ENCODE measurements at places on chromosomes 13 and 19.

- no peak for DNase-seq
These were observed 34.5 kb downstream of the SOX21 start for GRCh38 chr13:94677799-94678198.

GRCh38 chr13:40376296-40376849 is 290.1 kb downstream of the FOXO1 start:
- no peak for DNase-seq

DNA sequence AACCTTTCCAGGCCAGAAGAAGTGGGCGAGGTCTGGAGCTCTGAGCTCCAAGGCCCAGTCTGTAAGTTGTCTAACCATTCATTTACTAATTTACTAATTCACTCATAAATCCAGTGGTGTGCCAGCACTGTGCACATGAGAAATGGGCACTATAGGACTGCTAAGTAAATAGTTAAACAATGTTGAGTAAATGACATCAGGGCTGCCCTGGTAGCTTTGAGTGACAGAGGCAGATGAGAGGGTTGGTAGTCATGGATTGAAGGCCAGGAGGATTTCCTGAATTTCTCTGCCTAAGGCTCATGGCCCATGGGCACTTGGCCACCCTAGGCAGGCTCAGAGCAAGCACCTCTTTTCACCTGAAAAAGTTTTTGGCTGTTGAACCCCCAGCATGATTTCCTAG is 216.9 kb upstream of the RXFP2 start:
- DNase-seq = no peak

DNA sequence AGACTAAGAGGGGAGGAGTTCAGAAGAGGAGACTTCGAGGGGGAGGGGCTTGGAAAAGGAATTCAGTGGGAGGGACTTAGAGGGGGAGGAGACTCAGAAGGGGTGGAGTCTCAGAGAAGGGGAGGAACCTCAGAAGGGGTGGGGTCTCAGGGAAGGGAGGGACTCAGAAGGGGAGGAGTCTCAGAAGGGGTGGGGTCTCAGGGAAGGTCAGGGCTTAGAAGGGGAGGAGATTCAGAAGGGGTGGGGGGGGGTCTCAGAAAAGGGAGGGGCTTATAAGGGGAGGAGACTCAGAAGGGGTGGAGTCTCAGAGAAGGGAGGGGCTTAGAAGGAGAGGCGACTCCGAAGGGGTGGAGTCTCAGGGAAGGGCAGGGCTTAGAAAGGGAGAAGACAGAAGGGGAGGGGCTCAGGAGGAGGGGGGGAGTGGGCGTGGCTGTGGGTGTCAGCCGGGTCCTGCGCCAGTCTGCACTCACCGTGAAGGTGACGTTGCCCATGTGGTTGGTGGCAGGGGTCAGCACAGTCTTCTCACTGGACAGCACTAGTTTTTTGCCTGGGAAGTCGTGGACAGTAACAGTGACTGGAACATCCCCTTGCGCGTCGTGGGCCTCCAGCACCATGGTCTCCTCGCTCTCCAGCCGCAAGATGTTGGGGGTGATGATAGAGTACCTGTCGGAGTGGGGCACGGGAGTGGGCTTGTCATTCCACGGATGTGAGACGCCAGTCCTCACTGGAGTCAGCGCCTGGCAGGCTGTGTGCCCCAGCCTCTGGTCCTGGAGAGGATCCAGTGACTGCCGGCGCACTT is 1.5 kb downstream of the C3 start:
- no peak for DNase-seq

GRCh38 chr13:34357435-34358232 is 539.7 kb downstream of the RFC3 start:
- DNase-seq = no peak
